ENCODE measurements at places on chromosomes 1 and 21.

DNA sequence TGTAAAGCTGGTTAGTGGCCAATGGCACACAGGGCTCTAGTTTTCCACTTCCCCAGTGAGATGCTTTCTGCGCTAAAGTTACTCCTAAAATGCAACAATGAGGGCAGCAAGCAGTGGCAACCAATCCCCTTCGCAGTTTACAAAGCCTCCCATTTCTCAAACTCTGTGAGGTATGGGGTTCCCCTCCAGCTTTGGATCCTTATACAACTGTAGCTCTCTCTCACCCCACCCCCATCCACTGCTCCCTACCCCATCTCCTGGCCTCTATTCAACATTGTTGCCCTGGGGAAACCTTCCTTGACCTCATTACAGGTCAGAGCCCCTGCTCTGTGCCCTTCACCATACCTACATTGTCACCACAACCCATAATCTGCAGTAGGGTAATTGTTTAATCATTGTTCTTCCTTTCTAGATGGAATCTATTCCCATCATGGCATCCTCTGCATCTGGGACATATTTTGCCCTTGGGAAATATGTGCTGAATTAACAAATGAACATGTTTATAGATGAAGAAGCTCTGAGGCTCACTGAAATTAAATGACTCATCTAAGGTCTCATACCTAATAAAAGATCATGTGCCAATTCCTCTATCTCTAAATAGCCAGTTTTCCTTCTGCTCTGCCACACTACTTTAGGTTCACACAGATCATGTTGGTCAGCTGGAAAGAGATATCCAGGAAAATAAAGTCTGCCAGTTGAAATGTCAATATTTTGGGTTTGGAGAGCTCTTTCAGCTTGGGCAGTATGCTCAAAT is 12.6 kb downstream of the KIAA0040 start:
- no peak for DNase-seq

GRCh38 chr1:214542275-214543199 is 8.9 kb downstream of the PTPN14 start:
- no peak for DNase-seq

DNA sequence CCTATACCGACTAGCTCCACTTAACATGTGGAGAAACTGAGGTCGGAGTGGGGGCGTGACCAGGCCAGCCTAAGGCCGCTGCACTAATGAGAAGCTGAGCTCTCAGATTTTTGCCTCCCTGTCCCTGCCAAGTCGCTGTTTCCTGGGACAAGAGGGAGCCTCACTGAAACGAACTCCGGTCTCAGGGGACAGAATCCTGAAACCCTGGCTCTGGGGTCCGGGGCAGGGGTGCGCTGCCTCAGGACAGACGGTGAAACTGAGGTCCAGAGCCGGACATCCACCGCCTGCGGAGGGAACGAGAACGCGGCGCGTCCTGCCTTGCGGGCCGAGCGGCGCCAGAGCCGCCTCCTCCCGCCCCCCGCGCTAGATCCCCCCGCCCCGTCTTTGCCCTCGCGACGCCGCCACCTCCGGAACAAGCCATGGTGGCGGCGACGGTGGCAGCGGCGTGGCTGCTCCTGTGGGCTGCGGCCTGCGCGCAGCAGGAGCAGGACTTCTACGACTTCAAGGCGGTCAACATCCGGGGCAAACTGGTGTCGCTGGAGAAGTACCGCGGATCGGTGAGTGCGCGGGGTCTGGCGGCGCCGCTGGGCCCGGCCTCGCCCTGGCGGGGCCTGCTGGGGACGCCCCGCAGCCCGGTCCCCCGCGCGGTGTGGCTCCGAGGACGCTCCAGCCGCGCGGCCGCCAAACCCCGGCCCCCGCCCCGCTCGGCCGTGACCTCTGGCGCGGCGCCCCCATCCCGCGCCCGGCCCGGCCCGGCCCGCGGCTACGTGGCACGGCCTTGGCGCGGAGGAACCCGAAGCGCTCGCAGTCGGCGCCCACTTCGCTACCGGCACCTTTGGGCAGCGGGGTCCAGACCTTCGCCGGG is at the start of gene GPX7:
Gene GPX7, plus strand, starts transcription at position 381 of the 865 bp plus-strand sequence. Its CDS starts 39 bp downstream, at position 420.
- DNase-seq: no peak

GRCh38 chr1:121408354-121408753 is 223.6 kb downstream of the SRGAP2C start:
- DNase-seq: no peak

DNA sequence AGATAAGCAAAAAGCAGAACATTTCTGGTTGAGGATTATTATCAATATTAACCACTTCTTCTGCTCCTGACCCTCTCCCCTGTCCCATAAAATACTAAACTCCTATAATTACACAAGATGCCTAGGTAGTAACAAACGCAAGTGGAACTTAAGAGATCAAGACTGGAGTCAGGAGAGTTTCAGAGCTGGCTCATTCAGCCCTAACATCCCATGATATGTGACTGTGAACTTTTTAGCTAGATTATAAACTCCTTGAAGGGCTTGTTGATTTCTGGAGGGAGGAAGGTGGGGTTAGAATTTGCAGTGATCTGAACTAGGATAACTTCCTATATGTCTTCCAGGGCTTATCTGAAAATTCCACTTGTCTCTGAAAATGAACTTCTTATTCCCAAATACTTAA is 130.6 kb downstream of the TGFB2 start:
- no peak for DNase-seq

DNA sequence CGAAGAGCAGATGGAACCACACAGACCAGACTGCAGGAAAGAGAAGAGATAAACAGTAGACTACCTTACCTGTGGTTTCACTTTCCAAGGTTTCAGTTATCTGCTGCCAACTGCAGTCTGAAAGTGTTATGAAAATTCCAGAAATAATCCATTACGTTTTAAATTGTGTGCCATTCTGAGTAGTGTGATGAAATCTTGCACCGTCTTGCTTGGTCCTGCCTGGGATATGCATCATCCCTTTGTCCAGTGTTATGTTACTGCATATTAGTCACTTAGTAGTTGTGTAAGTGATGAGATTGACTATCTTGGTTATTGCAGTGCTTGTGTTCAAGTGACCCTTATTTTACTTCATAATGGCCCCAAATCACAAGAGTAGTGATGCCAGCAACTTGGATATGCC is 33.9 kb downstream of the DNAJC6 start:
- peak; percentile 13 for DNase-seq

DNA sequence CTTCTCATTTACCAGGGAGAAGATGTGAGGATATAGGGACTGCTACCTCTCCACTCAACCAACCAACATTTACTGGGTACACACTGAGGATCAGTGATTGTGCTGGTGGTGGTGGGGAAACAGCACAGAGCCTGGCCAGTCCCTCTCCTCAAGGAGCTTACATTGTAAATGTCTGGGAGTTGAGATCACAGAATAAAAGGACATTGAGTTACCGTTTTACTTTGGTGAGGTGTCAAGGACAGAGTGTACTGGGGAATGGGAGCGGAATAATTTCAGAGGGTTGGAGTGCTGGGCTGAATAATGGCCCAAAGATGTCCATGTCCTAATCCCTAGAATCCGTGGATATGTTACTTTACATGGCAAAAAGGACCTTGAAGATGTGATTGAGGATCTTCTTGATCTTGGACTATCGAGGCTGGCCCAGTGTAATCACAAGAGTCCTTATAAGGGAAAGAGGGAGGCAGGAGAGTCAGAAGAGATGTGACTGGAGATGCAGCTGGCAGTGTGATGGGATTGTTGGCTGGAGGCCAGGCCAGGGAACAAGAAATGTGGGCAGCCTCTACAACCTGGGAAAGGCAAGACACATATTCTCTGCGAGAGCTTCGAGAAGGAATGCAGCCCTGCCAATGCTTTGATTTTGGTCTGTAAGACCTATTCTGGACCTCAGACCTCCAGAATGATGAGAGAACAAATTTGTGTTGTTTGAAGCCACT is 26.6 kb upstream of the RWDD3 start:
- no peak for DNase-seq

DNA sequence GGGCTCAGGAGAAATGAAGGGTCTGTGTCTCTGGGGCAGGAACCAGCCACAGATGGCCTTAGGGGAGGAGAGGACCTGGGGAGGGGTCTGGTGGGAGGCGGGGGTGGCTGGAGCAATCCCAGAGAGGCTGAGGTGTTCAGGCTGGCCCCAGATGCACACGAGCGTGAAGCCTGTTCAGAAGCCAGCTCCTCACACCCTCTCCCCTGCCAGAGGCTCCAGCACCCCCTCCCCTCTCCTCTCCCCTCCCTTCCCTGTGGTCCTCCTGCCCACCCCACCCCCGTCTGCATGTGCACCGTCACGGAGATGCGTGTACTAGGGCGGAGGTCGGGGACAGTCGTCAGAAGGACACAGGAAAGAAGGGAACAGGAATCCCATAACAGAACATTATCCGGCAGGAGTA is 115.0 kb upstream of the COL6A1 start:
- no peak for DNase-seq

GRCh38 chr1:198272492-198272891 is 115.7 kb downstream of the NEK7 start:
- DNase-seq: no peak

DNA sequence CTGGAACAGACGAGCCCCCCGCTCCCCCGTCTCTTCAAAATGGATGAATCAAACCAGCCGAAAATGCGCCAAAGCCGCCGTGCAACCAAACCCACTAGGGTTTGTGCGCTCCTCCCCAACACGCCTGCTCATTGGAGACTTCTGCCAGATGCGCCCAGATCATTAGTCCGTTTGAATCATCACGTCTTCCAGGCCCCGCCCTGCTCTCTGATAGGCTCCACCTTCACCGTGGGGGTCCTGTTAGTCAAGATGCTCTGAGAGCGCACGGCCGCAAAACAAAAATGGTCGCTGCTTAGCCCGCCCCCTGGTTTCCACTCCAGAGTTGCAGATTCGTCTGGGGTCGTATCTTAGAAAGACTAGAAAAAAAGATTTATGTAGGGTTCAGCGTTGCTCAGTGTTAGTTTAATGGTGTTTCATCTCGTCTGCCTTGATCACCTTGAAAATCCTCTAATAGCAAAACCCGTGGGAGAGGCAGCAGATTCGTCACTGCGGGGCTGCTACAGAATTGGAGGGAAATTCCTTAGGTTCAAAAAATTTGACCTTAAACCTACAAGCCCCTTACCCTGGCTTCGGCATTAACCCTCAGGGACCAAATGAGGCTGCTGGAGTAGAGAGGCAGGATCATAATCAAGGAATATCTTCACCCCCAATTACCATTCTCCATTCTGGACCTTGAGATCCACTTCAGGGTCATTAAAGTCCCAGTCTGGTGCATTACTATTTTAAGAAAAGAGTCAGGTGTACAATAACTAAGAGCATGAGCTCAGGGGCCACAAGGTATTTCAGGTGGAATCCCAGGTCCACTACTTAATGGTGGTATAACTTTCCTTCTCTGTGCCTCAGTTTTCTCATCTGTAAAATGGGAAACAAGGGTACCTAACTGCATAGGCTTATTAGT is at the start of gene NUCKS1:
Gene NUCKS1, minus strand, starts transcription at position 45 of the 898 bp plus-strand sequence. CDS start 209 bp downstream, outside the sequence.
- peak; percentile 97 for DNase-seq

GRCh38 chr1:60262701-60263100 is 189.1 kb upstream of the C1orf87 start:
- DNase-seq: no peak

DNA sequence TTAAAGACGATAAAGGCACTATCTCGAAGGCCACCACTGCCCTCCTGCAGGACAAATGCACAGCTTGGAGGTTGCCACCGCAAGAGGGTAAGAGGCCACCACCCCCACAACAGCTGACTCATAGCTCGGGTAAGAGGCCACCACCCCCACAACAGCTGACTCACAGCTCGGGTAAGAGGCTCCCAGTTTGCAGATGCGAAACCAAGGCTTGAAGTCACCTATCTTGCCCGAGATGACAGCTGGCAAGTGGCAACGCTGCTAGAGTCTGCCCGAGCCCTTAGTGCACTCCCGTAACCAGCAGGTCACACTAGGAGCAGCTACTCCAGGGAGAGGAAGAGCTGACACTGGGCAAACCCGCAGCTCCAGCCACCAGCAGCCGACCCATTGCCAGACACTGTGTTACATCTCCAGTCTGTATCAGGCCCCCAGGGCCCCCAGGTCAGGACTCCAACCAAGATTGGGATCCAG is 17.1 kb upstream of the SPSB1 start:
- peak; percentile 76 for DNase-seq

- DNase-seq: no peak
Measured at GRCh38 chr1:62234688-62235087, 40.0 kb downstream of the L1TD1 start.
